LNCaP clone FGC (cell line): ENCODE measurements at places on chromosomes 12 and 14.
A peak's percentile ranks its signal among the peaks of the same experiment; 100 is the strongest.

DNA sequence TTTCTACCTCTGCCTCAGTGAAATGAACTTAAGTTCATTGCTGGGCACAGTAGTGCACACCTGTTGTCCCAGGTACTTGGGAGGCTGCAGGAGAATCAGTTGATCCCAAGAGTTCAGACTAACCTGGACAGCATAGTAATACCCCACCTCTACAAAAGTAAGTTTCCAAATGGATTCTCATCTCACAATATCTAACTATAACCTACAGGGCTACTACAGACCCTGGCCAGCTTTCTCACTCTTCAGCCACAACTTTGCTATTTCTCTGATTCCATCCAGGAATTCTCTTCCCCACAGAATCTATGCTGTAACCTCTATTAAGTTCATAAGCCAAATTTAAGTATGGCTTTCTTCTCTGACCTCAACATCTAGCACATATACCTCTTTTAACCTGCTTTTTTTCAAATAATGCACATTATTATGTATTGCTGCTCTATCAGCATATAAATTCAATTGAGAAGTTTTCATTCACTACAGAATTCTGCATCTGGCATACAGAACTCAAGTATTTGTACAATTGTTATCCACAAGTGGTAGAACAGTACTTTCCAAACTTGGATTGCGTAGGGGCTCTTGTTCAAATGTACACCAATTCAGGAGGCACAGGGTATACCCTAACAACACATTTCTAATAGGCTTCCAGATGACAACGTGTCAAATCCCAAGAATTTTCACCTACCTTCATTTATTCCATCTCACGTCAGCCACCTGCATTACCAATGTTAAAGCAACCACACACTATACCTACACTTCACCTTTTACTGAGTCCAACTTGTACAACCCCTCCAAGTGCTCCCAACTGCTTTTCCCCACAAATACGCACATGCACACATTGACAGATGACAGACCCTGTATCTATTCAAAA, 3.8 kb downstream of the RPS29 start:
- DNase-seq, result no peak

- DNase-seq, result no peak
Measured at GRCh38 chr12:23929906-23930305, 19.6 kb downstream of the SOX5 start.

DNA sequence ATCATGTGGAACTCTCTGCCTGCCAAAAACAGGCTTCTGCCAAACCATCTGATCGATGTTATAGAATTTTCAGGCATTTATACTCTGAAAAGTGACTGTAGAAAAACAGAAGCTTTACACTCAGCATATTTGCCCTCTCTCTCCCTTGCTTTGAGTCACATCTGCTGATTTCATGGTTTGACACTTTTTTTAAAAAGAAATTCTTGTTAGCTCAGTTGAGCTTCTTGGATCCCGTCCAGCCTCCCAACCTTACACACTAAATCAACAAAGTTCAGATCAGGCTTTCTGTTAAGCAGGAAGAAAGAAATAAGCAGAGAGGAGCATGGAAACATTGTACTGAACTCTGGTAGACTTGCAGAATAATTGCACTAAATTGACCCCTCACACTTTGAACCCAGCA, 193.6 kb upstream of the SEL1L start:
- peak; percentile 6 for DNase-seq

GRCh38 chr14:59308673-59309072, 120.2 kb downstream of the DAAM1 start:
- DNase-seq, result no peak

DNA sequence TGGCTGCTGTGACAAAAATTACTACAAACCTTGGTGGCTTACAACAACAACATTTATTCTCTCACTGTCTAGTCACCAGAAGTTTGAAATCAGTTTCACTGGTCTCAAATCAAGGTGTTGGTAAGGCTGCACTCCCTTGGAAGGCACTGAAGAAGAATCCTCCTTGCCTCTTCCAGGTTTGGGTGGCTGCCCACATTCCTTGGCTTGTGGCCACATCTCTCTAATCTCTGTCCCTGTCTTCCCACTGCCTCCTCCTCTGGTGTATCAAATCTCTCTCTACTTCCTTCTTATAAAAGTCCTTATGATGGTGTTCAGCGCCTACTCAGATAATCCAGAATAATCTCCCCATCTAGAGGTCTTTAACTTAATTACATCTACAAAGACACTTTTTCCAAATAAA, 31.0 kb downstream of the PLCZ1 start:
- no peak for DNase-seq

GRCh38 chr12:116881877-116882507, 751 bp upstream of the HRK start:
- DNase-seq, result no peak

DNA sequence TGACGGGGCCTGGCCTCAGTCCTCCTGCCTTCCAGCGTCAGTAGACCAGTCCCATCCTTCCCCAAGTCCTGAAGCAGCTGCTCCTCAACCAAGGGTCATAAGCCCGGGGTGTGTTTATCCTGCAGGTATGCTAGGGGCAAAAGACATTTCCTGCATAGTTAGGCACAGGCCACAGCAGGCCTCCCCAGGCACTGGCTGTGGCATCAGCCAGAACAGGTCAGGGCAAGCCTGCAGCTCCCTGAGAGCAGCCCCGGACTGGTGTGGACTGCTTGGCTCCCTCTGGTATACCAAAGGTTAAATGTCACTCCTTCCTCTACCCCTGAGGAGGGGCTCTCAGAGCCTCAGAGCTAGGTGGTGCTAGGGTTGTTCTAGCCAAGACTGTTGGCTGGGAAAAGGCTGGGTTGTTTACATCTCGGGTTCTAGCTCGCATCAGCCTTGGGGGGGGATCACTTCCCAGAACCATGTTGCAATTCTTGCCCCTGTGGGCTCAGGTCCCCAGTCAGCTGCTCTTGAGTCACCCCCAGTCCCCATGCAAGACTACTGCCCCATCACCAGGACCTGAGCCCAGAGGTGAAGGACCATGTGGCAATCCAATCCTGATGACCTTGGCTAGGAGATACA, 2.9 kb downstream of the MMP14 start:
- DNase-seq, result no peak

DNA sequence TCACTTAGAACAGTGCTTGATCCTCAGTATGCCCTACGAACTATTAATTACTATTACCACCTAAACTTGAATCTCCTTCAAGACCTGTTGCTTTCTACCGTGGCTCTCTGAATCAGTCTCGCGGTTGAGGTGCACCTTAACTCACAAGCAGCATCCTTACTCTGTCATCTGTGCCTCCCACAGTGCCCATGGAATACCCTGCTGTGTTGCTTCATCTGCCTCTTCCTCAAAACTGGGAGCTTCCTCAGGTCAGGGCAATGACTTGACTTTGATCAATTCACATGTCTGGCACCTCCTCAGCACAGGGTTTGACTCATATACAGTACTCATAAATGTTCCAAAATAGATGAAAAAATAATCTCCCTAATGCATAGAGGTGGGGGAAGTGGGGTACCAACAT, 305.9 kb downstream of the NUAK1 start:
- DNase-seq, result no peak

GRCh38 chr12:46965880-46966279, 113.5 kb upstream of the PCED1B start:
- no peak for DNase-seq

DNA sequence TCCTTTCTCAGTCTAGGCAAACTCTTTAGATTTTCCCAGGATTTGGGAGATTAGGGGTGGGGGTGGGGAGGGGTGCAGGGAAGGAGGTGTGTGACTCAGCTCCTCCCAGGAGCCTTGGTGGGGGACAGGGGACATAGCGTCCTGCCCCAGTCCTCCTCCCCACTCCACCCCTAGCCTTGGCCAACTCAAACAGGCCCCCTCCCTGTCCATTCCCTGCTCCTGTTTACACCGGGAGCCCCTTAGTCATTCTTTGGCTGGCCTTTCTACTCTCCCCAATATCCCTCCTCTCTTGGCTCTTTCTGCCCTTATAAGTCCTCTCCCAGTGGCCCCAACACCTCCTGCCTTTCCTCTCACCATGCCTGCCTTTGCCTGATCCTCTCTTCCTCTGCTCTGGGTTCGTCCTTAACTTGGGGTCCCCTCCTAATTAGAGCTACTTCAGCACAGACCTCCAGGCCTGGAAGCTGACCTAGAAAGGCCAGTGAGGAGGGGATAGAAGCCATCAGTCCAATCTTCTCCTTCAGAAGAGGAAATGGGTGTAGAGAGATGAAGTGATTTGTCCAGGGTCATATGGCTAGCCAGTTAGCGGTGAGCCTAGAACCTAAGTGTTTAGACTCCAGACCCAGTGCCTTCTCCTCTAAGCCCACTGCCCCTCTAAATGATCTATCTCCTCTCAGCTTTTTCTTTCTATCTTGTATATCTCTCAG, 2.3 kb upstream of the ITGA5 start:
- no peak for DNase-seq

DNA sequence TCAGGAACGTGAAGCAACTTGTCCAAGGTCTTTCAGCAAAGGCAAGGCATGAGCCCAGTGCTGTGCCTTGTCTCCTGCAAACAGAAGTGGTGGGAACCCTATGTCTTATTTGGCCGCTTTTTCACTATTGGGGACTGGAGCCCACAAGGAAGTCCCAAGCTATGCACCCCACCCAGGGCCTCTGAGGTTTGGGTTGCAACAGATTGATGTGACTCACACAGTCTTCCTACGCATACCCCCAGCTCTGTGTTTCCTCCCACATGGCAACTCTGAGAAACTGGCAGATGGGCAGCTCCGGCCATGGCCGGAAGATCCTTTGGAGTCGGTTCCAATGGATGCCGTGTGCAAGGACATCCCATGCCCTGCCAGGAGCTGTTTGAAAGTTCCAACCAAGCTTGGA, 28.3 kb upstream of the CMKLR1 start:
- no peak for DNase-seq

GRCh38 chr12:4812624-4813327, 92.6 kb downstream of the GALNT8 start:
- no peak for DNase-seq

- DNase-seq, result no peak
Measured at GRCh38 chr12:25734529-25735180, 181.6 kb upstream of the LMNTD1 start.

- no peak for DNase-seq
Measured at GRCh38 chr12:68240975-68241374, 12.4 kb downstream of the IL22 start.

- DNase-seq, result no peak
Measured at GRCh38 chr12:92556637-92557421, 146.0 kb upstream of the PLEKHG7 start.

GRCh38 chr12:12365931-12366431, 9.1 kb downstream of the BORCS5 start:
- no peak for DNase-seq

DNA sequence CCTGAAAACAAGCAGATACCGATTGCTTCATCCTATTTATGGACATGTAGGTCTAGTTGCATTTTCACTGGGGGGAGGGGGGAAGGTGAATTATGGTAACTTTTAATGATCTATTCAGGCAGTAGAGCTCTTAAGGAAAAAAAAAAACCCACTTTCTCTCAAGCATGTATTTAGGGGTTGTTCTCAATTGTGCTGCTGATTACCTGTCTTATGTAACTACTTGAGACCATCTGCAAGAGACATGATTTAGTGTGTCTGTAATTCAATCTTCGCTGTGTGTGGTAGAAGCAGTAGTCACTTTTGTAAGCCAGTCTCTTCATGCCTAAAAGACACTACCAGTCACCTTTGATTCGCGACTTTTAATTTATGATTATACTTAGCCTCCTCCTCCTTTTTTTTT, 8.9 kb downstream of the CALM1 start:
- DNase-seq, result no peak

DNA sequence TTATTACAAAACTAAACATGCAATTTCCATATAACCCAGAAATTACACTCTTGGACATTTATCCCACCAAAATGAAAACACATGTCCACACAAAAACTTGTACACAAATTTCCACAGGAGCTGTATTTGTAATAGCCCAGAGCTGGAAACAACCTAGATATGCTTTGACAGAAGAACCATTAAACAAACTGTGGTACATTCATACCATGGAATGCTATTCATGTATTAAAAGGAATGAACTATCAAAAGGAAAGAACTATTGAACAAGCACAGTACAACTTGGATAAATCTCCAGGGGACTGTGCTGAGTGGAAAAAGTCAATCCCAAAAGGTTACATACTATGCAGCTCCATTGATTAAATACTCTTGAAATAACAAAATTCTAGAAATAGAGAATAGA, 35.8 kb upstream of the ERGIC2 start:
- DNase-seq, result no peak
